ENCODE measurements at places on chromosomes 13 and 19.

- DNase-seq = no peak
These were observed 162.0 kb upstream of the SOX1 start for GRCh38 chr13:111904701-111905608.

DNA sequence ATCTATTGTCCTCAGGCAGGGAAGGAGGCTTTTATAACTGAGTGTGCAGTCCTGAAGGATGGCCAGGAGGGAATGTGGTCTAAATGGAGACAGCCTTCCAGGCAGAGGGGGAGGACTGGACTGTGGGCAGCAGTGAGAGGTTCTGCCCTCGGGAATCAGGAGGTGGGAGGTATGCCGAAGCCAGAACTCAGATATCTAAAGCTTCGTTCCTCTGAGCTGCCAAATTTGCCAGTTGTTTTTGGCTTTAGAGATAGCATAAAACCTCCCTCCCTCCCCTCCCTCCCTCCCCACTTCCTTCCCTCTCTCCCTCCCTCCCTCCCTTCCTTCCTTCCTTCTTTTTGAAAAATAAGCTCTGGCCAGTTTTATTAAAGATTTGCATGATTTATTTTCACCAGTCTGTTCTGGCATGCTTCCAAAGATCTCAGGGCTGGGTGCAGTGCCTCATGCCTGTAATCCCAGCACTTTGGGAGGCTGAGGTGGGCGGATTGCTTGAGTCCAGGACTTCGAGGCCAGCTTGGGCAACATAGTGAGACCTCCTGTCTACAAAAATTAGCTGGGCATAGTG, 2.4 kb downstream of the MEDAG start:
- DNase-seq = no peak

GRCh38 chr13:44549476-44549875, 26.7 kb downstream of the TSC22D1 start:
- no peak for DNase-seq

DNA sequence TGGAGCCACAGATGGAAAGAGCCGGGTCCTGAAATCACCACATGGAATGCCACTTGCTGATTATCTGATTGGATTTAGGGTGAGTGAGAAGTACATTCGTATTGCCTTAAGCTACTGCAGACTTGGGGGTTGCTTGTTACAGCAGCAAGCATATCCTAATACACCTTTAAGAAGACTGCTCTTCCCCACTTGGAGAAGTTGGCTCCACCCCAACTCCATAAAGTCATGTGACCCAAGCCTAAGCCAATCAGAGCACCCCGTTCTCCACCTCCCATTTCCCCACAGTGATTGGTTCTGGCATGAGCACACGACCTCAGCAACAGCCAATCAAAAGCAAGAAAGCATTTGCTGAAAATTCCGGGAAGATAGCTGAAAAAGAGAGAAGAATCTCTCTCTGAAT, 23.1 kb downstream of the CACNA1A start:
- DNase-seq = no peak

DNA sequence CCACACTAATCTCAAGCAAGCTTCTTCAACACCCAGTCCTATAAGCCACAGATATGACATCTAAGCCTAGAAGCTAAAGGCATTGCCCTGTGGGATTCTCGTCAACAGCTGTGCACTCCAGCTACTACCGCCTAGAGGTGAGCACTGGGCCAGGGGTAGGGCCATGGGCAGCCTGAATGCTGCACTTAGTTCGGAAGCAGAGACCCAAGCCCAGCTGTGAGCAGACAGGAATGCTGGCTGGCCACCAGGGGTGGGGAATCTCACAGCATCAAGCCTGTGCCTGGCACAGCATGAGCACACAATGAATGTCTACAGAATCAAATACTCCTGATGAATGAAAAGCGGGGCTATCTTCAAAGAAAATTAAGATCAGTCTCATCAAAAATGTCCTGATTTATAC, 167.5 kb upstream of the UBL3 start:
- no peak for DNase-seq

DNA sequence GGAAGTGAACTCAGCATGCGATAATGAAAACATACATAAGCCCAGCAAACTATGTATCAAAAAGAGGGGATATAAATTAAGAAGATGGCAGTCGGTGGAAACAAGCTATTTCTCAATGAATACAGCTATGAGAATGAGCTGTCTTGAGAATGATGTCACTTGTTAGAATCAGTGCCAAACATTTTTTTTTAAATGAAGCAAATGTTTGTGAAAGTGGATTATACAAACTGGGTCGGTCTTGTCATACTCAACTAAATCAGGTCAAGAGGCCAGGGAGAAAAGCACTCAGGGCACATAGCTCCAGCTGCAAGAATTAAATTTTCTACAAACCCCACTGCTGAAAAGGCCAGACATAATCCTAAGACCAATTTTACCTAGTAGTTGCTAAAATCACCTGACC, 1048.4 kb downstream of the SLITRK1 start:
- no peak for DNase-seq

GRCh38 chr19:34969721-34970120, 5.7 kb upstream of the ZNF792 start:
- no peak for DNase-seq

GRCh38 chr19:13420780-13421179, 85.5 kb downstream of the CACNA1A start:
- DNase-seq = no peak

- DNase-seq = no peak
These were observed 43.1 kb downstream of the TMEM255B start for GRCh38 chr13:113802090-113802531.

DNA sequence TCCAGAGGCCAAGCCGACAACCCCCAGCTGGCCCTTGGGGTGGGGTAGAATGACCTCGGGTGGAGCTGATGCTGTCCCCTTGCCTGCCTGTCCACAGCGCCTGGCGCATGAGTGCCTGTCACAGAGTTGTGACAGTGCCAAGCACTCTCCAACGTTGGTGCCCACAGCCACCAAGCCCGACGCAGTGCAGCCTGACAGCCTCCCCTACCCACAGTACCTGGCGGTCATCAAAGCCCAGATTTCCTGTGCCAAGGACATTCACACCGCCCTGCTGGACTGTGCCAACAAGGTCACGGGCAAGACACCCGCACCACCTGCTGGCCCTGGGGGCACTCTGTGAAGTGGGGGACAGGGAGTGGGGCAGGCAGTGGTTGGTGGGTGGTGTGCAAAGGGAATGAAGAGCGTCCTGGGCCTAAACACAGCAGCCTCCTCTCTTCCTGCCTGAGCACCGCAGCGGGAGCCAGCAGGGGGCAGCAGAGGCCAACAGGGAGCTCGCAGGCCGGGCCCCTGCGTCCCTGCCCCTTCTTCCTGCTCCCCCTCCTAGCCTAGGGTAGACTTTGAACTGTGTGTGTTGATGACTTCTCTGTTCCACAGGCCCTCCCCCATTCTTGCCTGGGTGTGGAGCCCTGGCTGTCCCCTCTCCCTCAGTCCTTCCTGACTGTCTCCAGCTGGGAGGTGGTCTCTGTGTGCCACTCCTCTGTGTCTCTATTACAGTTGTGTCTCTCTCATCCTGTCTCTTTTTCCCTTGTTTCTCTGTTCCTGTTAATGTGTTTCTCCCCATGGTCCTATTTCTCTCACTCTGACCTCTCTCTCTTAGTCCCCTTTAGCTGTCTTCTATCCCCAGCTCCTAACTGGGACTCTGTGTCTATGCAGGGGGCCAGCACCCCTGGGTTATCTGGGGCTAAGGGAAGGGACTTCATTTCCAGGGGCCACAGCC, 6.5 kb downstream of the MED29 start:
- peak; percentile 67 for DNase-seq

DNA sequence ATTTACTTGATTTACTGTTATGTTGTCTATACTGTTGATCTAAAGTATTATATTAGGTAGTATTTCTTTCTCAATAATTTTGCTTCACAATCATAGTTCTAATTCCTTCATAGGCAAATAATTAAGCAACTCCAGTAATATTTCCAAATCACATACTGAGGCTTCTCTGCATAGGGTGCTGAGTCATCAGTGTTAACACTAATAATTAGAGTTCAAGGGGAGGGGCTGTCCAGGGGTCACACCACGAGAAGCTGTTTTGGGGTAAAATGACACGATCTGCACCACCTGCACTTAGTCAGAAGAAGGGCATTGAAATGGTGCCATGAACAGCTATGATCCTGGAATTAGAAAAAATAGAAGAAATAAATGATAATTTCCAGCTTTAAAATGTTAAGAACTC, 1230.9 kb upstream of the SLC10A2 start:
- no peak for DNase-seq

GRCh38 chr19:6693056-6693471, 23.1 kb upstream of the TNFSF14 start:
- DNase-seq = no peak

GRCh38 chr19:13951799-13952153, 533 bp upstream of the DCAF15 start:
- no peak for DNase-seq

DNA sequence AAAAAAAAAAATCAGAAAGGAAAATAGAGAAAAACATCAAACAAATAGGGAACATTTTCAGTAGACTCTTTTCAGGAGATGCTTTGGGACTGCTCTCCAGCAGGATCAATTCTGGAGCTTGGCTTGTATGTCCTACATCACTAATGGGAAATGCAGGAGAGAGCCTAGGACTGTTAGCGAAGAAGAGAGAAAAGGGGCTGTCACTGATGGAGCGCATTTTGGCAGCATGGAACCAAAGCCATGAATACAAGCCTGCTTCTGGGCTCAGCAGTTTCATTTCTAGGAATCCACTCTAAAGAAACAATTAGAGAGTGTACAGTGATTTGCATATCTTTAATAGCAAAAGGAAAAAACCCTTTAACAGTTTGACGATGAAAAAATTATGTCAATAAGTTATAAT, 203.9 kb downstream of the NUFIP1 start:
- no peak for DNase-seq

- no peak for DNase-seq
These were observed 4.9 kb upstream of the MEDAG start for GRCh38 chr13:30900952-30901749.

GRCh38 chr13:95233026-95233635, 68.1 kb downstream of the ABCC4 start:
- peak; percentile 21 for DNase-seq

- DNase-seq = no peak
These were observed 8.0 kb downstream of the DPP9 start for GRCh38 chr19:4715529-4716221.

DNA sequence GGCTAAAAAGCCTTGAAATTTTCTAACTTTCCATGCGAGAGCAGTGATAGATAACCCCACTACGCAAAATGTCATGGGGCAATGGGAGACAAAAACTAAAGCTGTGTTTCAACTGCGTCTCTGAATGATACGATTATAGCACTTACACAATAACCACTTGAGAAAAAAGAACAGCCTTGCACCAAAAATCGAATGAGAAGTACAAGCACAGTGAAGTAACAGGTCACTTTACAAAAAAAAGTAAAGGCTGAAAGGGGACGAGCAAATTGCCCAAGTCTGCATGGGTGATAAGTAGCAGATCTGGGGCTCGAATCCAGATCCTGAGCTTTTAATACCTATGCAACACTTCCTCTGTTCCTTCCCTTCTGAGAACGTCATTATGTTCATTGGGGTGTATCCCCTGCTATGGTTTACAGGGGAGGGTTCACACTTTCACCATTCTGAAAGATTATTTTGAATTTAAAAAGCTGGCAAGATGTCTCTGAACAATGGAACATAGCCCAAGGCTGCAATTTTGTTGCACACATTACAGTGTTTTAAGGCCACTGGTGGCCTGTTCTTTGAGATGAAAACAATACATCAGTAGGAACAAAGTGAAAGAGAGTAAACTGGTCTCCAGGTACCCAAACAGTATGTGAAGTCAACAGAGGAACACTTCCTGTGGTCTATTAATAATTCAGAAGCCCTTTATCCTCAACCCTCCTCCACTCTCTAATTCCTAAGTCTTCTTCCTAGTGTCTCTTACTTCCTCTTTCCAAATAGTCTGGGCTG, 3.2 kb downstream of the CPB2 start:
- peak; percentile 26 for DNase-seq

DNA sequence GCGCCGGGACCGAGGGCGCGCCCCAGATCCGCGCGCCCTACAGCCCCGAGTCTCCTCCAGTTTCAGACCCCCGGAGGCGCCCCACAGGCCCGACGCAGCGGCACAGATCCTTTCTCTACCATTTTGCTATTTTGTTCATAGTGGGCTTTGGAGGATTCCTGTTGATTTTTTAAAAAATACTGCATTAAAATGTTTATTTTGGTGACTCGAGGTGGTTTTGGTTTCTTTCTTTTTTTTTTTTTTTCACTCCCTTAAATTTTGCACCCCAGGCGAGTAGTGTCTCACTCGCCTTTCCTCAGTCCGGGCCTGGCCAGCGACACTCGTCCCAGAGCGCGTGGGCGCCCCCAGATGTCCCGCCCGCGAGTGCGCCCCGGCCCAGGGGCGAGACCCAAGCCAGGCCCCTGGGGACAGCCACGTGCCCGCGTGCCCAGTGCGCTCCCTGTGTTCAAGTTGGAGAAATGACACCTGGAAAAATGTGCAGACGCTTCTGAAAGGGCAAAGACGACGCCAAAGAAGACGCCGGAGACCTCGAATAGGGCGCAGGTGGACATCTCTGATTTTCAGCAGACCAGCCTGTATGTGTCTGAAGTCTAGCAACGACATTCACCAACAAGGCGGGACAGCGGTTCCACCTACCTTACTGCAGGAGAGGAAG, 471 bp upstream of the INSR start:
- peak; percentile 63 for DNase-seq

DNA sequence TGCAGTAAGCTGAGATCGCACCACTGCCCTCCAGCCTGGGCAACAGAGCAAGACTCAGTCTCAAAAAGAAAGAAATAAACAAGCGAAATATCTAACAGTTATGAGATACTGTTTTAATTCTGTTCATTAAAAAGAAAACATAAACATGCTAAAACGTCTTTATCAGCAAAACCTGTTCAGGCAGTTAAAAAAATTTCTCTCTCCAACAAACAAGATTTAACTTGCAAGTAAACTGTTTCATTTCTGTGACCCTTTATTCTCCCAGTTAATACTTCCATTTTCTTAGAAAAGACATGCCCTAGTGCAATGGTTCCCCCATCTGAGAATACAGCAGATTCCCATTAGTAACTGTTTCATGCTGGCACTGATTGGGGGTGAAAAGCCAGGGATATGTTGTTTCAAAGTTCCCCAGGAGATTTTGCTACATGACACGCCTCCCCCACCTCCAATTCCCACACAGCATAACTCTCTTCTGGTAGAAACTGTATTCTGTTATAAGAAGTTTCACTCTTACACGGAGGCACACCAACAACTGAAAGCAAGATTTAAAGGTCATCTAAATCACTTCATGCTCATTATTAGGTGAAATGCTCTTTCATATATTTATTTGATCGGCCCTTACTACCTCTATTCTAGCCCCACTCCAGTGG, 24.4 kb downstream of the ELF1 start:
- DNase-seq = no peak

DNA sequence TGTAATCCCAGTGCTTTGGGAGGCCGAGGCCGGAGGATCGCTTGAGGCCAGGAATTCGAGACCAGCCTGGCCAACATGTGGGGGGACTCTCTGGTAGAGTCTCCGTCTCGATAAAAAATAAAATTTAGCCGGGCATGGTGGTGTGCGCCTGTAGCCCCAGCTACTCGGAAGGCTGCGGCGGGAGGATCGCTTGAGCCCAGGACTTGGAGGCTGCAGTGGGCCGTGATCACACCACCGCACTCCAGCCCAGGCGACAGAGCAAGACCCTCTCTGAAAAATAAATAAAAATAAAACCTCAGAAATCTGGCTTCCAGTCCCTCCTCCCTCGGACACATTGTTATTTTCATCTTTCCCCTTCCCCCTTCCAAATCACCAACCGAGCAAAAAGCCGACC, 332 bp downstream of the IRGQ start:
- no peak for DNase-seq

All from NCI-H146 (cell line).